ENCODE measurements at places on chromosomes 6 and 20. TPM values are rescaled to one million over a fixed set of nuclear protein-coding genes. Genes with fewer than 3 reads are reported as not detected.

DNA sequence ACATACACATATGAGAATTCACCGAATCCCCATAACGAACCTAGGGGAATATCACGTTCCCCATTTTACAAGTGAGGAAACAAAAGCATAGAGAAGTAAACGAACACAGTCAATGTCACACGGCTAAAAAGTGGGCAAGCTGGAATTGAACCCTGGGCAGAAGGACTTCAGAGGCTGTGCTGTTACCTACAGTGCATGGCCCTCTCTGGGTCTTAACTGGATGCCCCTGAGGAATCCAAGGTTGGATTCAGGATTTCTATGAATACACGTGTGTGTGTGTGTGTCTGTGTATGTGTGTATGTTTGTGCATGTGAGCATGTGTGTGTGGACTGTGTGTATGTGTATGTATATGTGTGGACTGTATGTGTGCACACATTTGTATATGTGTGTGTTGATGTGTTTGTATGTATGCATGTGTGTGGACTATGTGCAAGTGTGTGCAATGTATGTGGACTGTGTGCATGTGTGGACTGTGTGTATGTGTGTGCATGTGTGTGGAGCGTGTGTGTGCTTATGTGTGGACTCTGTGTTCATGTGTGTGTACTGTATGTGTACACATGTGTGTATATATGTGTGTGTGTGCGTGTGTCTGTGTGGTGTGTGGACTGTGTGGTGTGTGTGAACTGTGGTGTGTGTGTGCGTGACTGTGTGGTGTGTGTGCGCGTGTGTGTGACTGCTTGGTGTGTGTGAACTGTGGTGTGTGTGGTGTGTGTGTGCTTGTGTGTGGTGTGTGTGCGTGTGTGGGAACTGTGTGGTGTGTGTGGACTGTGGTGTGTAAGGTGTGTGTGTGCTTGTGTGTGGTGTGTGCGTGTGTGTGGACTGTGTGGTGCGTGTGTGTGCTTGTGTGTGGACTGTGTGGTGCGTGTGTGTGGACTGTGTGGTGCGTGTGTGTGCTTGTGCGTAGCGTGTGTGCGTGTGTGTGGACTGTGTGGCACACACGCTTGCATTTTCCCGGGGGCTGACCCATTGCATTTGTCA is 49.0 kb downstream of the HNF4A start:
- DNase-seq, result no peak

DNA sequence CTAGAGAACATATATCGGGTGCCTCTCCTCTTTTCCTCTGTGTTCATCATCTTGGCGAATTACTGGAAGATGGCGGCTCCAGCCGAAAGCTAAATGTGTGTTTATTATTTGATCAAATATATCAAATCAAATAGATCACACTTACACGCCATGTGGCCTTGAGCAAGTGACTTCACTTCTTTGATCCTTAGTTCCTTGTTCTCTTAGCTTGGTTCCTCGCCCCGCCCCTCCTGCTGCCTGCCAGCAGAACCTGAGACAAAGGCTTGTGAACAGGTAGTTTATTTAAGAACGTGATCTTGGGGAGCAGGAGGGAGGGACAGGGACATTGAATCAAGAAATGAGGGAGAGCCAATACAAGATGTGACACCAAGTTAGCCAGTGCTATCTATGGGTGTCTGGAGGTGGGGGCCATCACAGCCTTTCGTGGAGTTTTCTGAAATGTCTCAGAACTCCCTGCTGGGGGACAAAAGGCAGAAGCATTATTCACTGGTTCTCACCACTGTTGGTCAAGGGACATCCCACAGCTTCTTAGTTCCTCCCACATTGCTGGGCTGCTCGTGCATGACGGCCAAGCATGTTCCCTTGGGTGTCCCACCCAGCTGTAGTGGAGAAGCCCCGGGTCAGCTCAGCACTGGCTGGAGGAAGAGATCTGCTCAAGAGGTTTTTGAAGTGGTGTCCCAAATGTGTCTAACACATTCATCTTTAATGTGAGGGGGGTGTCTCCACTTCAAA is 44.9 kb upstream of the RNF24 start:
- DNase-seq, result peak; percentile 91

- no peak for DNase-seq
These were observed 136.0 kb downstream of the MTHFD1L start for GRCh38 chr6:151001387-151002056.

GRCh38 chr20:34037121-34037520 is 43.4 kb downstream of the RALY start:
- DNase-seq, result peak; percentile 48

- DNase-seq, result peak; percentile 85
These were observed at the start of gene FLRT3 for GRCh38 chr20:14337400-14338171. Gene FLRT3, minus strand, starts transcription at chr20:14337612. Its CDS starts 10,106 bp downstream, at chr20:14327506.

DNA sequence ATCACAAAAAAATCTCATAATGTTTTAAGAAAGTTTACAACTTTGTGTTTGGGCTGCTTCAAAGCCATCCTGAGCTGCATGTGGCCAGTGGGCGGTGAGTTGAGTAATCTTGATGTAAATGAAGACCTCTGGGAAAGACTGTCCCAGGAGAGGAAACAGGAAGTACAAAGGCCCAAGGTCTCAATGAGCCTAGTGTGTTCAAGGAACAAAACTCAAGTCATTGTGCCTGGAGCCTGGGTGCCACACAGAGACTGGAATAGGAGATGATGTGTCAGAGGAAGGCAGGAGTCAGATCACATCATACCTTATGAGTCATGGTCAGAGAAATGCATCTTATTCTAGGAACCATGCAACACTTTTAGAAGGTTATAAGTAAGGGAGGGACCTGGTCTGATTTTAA is 51.5 kb downstream of the COL19A1 start:
- DNase-seq, result no peak

CEP85L gene
- total RNA-seq, result 56.6 TPM

- DNase-seq, result no peak
These were observed 176.2 kb downstream of the ISM1 start for GRCh38 chr20:13397300-13397724.

DNA sequence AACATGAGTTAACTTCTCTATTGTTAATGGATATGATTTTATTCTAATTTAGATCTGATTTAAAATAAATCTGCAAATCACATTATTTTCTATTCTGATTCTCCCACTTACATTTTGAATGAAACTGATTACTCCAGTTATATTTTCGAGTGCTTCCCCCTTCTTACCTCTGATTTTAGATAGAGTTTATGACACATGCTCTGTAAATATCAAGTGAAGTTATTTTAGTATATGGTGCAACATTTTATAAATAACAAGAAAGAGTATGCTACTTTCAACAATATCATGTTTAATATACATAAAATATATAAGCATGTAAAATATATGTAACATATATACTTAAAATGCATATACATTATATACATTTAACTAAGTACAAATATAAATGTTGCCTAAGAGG is 38.9 kb downstream of the PLCB1 start:
- no peak for DNase-seq

- no peak for DNase-seq
These were observed 61.2 kb downstream of the C6orf52 start for GRCh38 chr6:10633216-10633615.

WDR27 gene
- 49.4 TPM for total RNA-seq
